ENCODE measurements at places on chromosomes 16 and 17.
A peak's percentile ranks its signal among the peaks of the same experiment; 100 is the strongest.

- peak; percentile 38 for DNase-seq
Measured at GRCh38 chr17:66373944-66374817, 71.8 kb downstream of the PRKCA start.

DNA sequence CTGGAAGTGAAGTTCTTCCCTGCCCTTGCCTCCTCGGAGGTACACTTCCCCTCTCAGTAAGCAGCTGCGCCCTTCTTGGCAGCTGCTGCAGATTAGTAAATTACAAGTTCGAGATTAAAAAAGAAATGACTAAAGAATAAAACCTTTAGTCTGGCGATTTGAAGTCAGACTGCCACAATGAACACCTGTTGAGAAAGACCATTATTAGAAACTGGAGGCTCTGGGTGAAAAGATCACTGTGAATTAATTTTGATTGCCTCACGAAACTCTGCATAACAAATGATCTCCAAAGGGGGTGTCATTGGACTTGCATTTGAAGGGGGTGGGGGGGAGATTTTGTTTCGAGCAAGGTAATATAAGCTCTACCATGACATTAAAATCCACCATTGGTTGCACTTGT lies 39.3 kb downstream of the SALL1 start:
- DNase-seq = no peak

- DNase-seq = no peak
Measured at GRCh38 chr17:79916506-79916905, 77.3 kb upstream of the CBX4 start.

DNA sequence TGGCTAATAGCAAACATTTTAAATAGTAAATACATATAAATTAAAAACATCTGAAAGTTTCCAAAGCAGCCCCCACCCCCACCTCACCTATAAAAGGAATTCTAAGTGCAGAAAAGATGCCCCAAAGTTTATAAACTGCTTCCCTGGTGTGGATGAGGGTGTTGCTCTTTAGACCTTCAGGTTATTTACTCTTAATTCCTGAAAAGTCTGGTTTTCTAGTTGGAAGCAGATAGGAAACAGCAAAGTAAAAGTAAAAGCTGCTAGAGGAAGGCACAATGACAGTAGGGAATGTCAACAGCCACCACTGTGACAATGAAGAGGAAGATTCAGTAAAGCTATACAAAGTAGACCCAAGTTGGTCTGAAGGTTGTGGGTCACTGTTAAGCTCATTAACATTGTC lies 37.8 kb downstream of the SSH2 start:
- DNase-seq = no peak

DNA sequence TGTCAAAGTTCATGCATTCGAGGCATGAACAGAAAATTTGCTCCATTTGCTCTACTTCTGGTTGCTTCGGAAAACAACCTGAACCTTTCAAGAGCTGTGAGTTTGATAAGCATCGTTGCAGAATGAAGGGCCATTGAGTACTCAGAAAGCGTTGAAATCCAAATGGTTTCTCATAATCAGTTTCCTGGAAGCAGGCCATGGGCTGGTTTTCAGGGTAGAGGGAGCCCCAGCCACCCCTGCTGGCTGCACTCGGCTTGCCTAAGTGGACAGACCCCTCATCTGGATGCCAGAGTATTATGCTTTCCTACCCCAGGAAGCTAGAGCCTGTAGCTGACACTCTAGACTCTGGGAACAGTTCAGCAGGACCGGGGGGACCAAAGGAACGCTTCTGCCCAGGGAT lies 24.4 kb downstream of the SCNN1G start:
- no peak for DNase-seq

DNA sequence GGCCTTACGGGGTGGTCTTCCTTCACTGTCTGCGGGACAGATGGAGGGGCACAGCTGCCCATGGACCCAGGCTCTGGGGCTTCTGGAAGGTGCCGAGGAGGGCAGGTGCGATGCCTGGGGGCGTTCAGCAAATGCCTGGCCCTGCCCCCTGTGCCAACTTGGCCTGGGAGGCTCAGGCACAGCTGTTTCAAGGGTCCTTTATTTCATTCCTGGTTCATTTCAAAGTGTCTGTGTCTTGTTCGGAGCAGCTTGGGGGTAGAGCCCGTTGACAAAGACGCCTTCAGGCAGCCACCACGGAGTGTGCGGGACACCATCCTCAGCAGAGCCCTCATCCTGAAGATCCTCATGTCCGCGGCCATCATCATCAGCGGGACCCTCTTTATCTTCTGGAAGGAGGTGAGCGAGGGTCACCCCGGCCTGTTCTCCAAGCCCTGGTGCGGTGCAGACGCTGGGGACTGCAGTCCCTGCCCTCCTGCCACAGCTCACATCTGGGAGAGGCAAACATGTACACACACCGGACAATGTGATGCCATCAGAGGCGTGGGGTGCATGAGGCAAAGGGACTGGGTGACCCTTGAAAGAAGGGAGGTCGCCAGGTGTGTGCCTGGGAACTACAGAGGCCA lies 43.9 kb downstream of the MEAK7 start:
- DNase-seq = no peak

DNA sequence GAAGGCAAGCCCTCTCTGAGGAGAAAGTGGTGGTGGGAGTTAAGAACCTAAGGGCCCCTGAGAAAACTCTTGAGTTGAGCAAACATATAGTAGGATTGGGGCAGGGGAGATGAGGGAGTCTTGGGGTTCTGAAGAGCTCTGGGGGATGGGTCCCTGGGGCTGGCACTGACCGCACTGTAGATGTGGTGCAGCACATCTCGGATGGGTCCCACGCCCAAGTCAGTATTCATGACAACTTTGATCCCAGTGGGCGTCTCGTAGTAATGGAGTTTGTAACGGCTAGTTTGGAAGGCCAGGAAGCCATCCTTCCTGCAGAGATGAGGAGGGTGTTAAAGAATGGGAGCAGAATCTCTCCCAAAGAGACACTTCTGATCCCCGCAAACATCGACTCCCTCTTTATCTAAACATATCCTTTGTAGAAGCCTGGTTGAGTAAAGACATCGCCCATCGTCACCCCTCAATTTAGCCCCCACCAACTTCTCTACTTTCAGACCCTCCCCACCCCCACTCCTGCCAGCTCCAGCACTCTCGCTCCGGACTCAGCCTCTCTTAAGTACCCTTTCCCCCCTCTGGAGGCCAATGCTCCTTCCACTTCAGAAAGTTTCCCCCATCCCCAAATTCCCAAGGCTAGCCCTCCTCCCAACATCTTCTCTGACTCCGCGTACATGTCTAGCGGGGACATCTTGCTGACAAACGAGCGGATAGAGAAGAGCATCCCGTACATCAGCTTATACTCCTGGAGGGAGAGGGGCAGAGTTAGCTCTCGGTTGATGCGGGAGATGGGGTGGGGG lies 710 bp downstream of the TRAPPC1 start:
- no peak for DNase-seq

DNA sequence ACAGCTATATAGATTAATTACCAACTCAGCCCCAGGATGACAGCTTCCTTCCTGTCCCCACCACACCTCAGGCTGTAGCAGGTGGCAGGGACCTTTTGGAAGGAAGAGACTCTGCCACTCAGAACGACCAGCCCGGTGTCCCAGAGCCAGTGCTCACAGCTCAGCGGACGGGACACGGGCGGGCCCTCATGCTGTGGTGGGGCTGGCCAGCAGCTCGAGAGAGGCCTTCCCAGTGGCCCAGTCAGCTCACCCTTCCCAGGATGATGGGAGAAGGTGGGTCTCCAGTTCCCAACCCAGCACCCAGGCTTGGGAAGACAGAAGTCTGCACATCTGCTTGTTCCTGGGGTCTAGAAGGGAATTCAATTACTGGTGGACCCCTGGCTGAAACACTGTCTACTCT lies 10.5 kb downstream of the NUDT16L1 start:
- no peak for DNase-seq

- DNase-seq = no peak
Measured at GRCh38 chr17:65359016-65359415, 202.4 kb downstream of the AXIN2 start.

GRCh38 chr16:17339764-17340541 lies 130.8 kb downstream of the XYLT1 start:
- DNase-seq = no peak

DNA sequence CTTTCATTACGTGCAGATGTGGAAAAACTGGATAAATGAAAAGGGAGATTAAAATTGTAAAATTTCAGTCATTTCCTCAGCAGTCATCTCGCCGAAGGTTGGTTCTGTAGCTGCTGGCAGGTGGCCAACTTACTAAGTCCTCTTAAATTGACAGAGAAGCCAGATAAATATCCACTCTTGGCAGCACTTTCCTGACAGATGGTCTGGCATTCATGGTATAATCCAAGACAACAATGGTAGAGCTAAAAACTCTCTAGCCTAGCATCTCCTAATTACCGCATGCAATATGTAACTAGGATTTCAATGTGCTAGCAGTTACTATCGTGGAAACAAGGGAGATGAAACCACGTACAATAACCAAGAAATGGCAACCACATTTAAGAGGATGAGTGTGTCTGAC lies 306.3 kb downstream of the CNTNAP4 start:
- DNase-seq = no peak

- DNase-seq = no peak
Measured at GRCh38 chr16:89598199-89598598, 15.2 kb upstream of the DPEP1 start.

DNA sequence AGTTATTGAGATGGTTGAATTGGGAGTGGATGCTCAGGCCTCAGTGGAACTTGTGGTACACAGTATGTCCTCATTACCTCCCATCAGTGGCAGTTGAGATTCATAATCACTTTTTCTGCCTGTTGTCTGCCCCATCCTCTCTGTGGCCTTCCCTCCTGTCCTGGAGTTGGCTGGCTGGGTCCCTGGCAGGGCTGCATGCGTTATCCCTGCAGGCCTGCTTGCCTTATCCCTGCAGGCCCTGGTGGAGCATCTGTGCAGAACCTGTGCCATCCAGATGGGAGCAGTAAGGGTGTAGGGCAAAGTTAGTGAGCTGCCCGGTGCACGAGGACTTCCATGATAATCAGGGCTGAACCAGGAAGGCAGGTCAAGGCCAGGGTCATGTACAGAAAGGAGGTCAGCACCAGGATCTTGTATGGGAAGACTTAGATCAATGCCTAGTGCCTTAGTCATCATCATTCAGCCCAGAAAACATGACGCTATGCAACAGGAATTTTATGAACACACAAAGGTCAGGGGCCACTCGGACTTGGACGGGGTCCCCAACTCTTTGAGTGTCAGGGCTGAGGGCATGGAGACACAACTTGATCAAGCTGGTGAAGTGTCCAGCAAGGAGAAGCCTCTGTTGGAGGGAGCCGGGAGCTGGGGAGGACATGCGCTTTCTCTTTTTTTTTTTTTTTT lies 47.2 kb downstream of the ABCC1 start:
- no peak for DNase-seq

GRCh38 chr17:54085020-54085419 lies 262.3 kb downstream of the KIF2B start:
- DNase-seq = no peak

GRCh38 chr17:72004611-72005331 lies 116.0 kb upstream of the SOX9 start:
- DNase-seq = no peak

DNA sequence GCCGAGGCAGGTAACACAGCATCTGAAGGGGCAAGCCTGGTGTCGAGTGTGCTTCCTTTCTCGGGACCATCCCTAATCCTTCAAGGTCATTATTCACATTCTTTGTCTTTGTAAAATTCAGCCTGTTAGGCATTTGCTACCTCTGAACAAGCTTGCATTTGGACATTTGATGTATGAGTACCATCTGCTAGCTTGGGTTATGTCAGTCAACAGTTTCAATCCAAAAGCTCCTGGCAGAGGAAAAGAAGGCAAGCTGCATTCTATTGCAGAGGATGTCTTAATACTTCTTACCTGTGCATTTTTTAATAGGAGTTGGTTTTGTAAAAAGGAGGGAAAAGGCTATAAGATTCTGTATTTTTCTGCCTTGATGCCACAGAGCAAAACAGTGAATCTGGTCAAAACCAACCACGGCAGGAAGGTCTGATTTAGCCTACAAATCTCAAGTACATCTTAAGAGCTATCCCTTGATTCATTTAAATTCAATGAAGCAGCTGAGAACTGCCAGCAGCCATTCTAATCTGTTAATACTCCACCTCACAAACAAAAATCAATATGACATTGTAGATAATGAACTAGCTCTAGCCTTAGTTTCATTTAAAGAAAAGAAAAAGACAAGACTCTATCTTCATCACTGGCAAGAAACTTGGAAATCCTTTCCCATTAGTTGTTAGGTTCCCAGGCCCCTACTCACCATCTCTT lies 39.0 kb downstream of the TEX2 start:
- DNase-seq = no peak

- no peak for DNase-seq
Measured at GRCh38 chr16:18003033-18003432, 333.5 kb downstream of the NPIPA8 start.

GRCh38 chr16:64370112-64370511 lies 751.8 kb downstream of the CDH11 start:
- DNase-seq = no peak

GRCh38 chr17:335691-336090 lies 16.9 kb downstream of the RPH3AL start:
- no peak for DNase-seq

DNA sequence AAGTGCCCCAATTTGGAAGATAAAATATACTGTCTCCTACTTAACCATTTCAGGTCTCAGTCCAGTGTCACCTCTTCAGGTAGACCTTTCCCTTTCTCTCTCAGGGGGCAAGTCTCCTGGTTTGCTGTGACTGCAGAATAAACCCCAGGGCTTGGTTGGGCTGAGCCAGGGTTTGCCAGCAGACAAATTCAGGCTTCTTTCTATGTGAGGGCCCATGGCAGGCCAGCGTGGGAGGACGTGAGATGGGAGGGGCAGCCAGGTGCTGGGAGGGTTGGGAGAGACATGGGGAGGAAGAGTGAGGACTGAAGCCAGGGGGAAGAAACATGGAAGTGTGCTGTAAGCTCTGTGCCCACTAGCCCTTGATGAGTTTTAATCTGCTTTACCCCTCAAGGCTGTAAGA lies 163.2 kb downstream of the SPECC1 start:
- DNase-seq = no peak

- DNase-seq = no peak
Measured at GRCh38 chr16:82220541-82220940, 50.5 kb upstream of the MPHOSPH6 start.

DNA sequence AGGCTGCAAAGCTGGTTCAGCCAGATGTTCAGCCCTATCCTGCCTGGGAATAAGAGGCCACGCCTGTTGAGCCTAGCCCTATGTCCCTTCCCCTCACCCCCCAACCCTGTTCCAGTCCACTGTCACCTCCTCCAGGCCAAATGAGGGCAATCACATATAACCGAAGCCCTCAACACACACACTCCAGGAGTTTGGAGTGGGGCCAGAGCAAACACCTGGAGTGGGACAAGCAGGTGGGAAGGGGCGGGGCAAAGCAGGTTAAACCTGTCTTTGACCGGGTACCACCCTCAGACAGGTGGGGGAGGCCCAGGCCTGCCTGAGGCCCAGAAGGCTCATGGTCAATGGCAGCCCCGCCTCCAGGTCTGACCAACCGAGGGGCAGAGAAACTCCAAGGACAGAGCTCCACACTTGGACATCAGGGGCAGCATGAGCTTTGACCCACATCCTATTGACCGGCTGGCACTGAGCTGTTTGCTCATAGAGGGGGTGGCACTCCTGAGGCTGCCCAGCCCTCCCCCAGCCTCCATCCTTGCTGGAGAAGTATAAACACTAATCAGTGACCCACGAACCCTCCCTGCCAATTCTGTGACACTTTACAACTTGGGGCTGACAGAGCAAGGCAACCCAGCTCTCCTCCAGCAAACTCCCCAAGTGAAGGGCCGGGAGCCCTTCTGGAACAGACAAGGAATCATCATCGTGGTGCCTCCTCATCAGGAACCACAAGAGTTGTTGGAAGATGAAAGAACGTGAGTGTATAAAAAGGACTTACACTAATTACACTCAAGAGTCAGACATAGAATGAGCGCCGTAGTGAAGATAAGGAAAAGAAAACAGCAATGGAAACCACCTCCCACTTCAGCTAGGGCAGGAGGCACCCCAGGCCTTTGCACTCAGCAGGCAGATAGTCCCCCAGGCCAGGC lies 1.5 kb downstream of the ESRP2 start:
- DNase-seq = no peak
